ENCODE measurements at places on chromosomes 13 and 19. TPM values are rescaled to one million over a fixed set of nuclear protein-coding genes. Genes with fewer than 3 reads are reported as not detected.

Gene SH3GL1
- 30.2 TPM for total RNA-seq

Gene CTXN1
- not detected for total RNA-seq

Gene ERICH4
- not detected for total RNA-seq

Gene KLK3
- not detected for total RNA-seq

GRCh38 chr19:49764341-49764740 lies 1.2 kb upstream of the TSKS start:
- no peak for DNase-seq

- no peak for DNase-seq
These were observed 541 bp upstream of the RSPH6A start for GRCh38 chr19:45815481-45816216.

DNA sequence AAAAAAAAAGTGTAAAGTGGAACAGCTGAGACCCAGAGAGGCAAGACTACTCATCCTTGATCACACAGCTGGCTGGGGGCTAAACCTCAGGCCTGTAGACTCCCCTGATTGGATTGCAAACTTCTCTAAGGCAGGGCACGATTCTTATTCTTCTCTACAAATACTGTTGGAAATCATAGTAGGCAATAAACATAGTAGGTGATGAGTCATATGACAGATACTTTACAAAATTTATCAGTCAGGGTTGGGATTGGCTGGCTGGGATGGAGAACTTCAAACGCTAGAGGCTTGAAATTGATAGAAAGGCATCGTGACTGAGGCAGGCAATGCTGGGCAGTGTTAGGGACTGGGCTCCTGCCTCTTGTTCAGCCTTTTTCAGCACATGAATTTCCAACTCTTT lies 5.9 kb upstream of the MATK start:
- DNase-seq: no peak

- DNase-seq: no peak
These were observed 147.4 kb downstream of the PDS5B start for GRCh38 chr13:32733690-32734089.
